ENCODE measurements at places on chromosomes 2 and 18.

GRCh38 chr2:234754126-234754525 is 197.7 kb upstream of the SH3BP4 start:
- no peak for DNase-seq

DNA sequence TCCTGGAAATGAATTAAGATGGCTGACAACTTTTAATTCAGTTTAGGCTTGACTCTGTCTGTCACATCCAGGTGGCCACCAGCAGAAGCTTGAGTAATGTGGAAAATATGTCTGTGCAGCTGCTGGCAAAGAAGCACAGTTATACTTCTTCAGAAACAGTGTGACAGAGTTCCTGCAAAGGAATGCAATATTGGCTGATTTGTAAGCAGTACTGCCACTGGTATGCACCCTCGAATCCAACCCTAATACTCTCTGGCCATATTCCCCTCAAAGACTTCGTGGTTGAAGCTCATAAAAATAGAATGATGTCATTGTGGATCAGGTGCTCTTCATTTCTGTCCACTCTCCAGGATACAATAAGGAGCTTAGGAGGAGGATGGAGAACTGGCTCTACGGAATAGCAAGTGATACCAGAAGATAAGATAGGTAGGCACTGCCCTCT is 86.2 kb downstream of the METTL8 start:
- DNase-seq = no peak

DNA sequence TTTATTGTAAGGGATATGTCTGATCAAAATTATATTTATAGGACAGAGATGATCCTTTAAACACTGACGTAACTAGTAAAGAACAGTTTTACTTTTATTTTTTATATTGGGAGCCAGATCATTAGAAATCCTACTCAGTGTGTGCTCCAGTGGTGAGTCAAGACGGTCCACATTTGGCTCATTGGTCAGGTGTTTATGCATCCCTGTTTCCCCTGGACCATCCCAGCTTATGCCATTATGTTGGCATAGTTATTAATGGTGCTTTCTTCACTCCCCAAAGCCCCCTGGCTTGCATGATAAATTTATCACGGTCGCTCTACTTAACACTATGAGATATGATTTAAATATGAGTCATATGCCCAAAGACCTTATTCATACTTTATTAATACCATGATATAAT is 293.4 kb downstream of the XIRP2 start:
- DNase-seq = no peak

DNA sequence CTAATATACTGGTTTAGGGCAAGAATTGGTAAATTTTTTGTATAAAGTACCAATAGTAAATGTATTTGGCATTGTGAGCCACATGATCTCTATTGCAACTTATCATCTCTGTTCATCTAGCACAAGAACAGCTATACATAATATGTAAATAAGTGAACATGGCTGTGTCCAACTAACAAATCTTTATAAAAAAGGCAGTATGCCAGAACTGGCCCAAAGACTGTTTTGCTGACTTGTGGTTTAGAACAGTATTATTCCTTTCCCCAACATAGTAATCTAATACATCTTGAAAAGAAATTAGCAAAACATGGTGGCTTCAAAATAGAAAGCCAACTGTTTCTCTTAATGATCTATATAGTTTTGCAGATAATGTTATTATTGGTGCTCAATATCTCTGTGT is 441.4 kb upstream of the CELF4 start:
- DNase-seq = no peak

DNA sequence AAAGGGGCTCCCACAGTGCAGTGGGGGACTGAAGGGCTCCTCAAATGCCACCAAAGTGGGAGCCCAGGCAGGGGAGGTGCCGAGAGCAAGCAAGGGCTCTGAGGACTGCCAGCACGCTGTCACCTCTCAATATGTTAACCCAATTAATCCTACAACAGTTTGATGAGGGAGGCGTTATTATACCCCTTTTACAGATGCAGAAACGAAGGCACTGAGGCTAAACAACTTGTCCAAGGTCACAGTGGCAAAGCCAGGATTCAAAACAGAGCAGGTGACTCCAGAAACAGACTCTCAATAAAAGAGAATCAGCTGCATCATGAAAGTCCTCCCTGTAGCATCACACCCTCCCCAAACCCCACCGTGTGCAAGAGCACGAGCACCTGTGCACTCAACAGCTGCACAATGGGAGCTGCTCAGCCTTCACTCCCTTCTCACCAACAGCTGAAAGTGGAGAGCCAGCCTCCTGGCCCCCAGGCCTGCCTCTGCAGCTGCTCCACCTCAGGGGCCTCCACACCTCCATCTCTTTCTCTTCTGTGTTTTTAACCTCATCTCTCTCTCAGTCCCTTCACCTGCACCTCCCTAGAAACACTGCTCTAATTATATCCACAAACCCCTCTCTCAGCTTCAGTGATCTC is 8.1 kb downstream of the NPC1 start:
- no peak for DNase-seq

GRCh38 chr18:58988600-58988999 is 123.9 kb downstream of the ZNF532 start:
- no peak for DNase-seq

DNA sequence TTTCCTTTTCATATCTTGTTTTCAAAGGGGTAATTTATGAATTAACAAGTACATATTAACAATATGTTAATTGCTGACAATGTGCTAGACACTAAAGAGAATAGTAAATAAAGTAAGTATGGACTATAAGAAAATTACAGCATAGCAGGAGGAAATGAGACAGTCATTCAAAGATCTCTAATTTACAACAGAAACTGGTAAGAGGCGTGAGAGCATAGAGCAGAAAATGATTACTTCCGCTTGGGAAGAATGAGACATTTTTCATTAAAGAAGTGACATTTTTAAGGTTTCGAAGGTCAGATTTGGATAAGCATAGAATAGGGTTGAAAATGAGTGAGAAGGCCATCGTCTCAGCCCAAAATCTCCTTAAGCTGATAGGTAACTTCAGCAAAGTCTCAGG is 184.4 kb upstream of the SESTD1 start:
- DNase-seq = no peak

DNA sequence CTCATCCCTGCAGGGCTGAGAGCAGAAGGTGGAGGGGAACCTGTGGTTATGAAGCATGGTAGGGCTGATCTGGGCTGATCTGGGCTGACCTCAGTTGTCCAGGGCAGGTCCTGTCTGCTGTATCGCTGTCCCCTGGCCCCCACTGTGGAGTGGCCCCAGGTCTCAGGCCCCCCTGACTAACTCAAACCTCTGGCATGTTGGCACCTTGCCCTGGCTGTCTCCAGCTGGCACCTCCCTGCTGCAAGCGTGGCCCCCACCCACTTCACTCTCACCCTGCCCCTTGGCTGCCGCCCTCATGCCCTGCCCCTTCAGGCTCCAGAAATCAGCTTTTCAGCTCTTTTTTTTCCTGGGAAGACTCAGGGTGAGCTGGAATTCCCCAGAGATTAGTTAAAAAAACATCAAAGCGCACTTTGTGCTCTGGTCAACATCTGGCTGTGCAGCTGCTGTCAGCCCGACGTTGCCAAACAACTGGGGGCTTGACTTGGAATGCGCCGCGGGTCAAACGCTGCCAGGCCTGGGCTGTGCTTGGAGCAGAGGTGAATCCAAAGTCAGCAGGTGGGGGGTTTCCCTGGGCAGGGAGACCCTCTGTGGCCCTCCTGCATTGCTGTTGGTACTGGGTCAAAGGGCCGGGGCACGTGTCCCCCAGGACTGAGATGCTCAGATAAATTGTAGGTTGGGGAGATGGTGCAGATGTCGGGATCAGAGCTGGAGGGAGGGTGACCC is 173.8 kb upstream of the HDAC4 start:
- DNase-seq = peak; percentile 80

GRCh38 chr18:3395466-3395865 is 54.5 kb upstream of the TGIF1 start:
- DNase-seq = no peak

- no peak for DNase-seq
Observed at GRCh38 chr2:39893616-39894015, 114.6 kb upstream of the THUMPD2 start.

DNA sequence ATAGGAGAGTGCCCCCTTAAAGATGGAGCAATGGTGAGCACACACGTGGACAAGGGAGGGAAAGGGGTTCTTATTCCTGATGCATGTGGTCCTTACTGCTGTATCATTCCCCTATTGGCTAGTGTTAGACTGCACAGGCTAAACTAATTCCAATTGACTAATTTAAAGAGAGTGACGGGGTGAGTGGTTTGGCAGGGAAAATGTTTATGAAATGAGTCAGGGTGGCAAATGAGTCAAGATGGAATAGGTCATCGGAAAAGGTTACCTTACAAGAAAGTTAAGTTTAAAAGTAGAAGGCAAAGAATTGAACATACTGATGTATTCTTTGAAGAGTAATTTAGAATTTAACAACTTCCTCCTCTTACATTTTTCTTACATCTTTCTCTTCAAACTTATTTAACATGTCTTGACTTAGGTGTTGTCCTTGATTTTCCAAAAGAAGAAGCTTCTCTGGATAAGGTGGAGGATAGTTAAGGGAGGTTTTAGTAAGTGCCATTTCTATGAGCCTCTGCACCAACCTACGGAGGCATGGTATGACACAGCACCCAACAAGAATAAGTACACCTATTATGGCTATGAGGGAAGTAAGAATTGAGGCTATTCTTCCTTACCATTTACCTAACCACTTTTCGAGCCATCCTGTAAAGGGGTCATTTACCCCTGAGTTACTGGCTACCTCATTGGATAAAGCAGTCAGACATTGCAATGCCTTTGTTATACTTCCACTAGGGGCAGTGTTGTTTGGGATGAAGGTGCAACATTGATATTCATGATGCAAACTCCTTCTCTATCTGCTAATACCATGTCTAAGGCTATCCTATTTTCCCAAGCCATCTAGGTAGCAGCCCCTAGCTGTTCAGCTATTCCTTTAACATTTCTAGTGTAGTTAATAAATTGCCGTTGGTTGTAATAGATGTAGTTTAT is 1345.8 kb upstream of the LRRTM1 start:
- no peak for DNase-seq

- DNase-seq = no peak
Observed at GRCh38 chr2:221535824-221536223, 36.3 kb downstream of the EPHA4 start.

DNA sequence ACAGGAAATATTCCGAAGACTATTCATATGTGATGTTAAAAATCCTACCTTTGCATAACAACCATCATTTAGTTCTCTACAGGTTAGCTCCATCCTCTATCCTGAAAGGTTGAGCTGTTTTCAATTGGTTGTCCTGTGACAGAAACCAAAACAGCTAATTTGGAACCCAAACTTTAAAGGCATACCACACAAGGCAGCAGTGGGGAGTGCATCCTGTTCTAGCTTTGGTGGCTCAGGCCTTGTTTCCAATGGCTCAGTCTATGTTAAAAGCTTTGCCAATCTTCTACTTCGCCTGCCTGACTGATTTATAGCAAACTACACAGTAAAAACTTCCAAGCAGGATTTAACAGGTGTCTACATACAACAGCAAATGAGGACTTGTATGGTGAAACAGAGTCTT is 3.2 kb downstream of the CD226 start:
- no peak for DNase-seq

DNA sequence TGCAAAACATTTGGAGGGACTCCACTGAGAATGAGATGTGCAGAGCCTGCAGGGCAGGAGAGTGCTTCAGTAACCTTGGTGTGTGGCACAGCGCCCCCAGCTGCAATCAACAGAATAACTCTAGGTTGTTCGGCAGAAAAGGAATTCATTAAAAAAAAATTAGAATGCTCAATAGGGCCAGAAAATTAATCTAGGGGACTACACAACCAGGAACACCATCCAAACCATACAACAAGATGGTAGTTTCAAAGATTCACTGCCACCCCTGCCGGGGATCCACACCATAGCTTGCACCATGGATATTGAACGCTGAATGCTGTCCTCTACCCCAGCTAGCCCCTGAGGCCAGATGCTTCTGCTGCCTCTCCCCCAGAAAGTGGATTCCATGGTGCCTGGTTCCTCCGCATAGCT is 50.1 kb downstream of the THUMPD2 start:
- DNase-seq = peak; percentile 54

- no peak for DNase-seq
Observed at GRCh38 chr2:12705230-12705629, 11.5 kb upstream of the TRIB2 start.

DNA sequence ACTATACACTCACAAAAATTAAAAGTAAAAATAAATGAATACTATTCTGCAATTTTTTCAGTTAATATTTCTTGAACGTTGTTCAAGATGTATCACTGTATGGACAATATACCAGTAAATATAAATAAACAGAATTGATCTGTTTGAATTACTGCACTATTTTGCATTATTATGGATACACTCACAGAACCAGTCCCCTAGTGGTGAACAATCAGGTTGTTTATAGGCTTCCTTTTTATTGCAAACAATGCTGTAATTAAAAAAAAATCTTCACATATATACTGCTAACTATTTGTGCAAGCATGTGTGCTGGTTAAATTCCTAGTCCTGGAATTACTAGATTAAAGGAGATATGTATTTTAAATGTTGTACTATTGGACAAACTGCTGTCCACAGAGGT is 306.0 kb downstream of the FBXO15 start:
- DNase-seq = no peak

DNA sequence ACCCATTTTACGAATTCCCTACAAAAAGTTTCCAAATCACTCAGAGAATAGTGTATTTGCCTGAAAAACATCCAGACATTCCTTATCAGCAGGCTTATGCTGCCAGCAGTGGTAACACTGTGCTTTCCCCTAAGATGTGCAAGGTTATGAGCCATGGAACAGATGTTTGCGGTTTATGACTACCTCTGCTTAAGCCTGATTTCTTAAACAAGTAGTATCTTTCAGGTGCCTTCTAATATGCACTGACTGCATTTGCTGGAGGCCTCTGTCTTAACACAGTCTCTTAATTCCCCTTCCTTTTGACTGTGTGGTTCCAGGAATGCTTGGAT is 54.8 kb downstream of the CDC42EP3 start:
- DNase-seq = no peak

- DNase-seq = no peak
Observed at GRCh38 chr2:37543999-37544557, 127.4 kb downstream of the CDC42EP3 start.

DNA sequence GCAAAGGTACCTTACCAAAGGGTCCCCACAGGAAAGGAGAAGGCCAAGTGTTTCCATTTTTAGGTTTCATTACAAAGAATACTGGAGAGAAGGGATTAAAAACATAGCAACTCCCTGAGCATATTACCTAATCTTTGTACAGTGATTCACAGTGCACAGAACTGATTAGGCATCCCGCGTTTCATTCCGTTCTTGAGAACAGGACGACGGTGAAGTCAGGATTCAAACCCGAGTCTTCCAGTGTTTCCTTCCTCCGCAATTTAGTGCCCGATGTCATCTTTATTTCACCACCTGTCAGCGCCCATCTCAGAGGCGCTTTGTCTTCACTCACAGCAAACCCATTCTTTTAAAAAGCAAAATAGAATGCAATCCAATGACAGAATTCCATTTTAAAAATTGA is 488.5 kb downstream of the EIPR1 start:
- DNase-seq = no peak

- DNase-seq = no peak
Observed at GRCh38 chr2:63871864-63872263, 30.2 kb downstream of the UGP2 start.
